ENCODE measurements at places on chromosomes 13 and 19.

DNA sequence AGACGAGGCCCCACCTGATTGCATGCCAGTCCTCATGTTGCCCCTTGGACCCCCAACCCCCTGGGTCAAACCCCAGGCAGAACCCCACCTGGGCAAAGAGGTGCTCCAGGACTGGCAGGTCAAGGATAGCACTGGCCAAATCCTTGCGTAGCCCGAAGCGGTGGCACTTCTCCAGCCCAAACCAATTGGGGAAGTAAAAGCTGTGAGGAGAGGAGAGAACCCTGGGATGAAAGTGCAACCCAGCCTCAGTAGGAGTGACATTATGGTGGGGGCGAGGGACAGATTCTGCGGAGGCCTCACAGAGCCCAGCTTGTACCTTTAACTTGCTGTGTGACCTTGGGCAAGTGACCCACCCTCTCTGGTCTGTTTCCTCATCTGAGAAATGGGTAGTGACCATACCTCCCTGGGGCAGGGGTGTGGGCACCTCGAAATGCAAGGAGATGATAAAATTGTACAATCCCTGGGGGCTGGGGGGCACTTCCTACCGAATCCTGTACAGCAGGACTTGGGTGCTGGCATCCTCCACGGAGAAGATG lies 4.4 kb downstream of the JAK3 start:
- DNase-seq: no peak

DNA sequence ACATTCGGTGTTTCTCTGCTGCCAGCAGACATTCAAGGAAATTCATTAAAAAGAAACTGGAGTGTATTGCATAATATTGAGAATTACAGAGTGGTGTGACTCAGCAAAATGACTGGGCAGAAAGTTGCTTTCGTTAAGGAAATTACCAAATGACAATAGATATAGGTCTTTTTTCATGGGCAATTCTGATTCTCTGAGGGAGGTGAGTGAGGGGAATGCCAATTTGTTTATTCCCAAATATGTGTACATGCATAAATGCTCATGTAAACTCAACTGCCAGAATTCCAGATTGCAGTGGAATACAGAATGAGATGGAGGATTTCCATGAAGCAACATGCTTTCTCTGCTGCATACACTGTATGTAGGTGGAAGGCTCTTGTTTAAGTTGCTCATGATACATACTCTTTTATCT lies 1730.1 kb downstream of the SLITRK5 start:
- DNase-seq: no peak

DNA sequence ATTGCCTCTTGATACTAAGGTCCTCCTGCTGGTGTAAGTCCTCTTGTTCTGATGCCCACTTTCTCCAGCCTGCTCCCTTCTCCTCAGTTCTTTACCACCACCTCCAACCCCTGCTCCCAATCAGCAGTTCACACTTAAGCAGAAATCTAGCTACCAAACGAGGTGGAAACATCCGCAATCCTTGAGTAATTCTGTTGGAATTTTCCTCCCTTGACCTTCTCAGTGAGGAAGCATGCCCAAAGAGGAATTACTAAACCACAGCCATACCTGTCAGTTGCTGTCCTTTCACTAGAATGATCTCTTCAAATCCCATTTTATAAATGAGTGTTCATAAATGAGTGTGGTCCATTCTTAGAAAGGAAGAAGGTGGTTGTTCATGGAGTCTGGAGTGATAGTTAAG lies 289.9 kb downstream of the DACH1 start:
- DNase-seq: no peak

DNA sequence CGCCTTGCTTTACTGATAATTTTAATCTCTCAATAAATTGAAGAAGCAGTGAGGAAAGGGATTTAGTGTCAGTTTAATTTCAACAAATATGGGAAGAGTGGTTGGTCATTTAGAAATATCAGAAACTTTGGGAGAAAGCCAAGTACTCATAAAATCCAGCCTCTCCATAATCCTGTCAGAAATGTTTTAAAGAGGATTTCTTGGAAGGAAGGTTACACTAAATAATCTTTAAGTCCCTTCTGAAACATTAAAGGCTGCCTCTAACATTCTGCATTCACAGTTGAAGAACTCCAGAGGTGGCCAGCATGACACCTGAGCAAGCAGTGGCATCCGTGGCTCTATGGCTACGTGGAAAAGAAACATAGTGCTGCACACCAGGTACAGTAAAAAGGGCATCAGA lies 378.5 kb downstream of the ENOX1 start:
- no peak for DNase-seq

DNA sequence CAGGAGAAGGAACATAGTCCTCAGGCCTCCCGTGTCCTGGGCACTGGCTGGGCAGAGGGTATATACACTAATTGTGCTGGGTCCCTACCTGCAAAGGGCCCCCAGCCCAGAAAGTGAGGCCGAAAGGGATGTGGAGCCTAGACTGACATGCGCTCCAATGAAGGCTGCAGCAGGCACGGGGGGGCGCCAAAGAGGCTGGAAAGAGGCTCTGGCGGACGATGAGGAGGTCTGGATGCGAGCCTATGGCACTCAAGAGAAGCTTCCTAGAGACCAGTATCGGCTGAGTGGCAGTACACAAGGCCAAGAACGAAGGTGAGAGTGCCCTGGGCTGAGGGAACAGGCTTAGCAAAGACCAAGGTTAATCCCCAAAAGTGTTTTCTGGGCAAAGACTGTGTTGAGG lies 16.6 kb downstream of the VRK3 start:
- DNase-seq: no peak

DNA sequence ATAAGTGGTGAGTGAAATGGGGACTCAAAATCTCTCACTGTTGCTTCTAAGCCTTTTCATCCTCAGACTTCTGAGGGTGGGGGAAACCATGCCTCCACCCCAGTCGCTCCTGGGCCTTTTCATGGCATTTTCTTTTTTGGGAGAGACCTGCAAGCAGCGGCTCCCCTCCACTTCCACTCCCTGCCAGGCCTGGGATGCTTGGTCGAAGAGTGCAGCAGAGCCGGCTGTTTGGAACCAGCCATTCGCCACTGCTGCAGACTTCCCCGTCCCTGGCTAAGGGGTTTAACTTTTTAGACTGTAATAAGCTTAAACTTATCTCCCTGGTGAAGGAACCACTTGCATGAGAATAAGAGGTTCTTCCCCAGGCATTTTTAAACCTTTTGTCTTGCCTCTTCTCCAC lies 617.2 kb downstream of the PCDH9 start:
- DNase-seq: no peak

- DNase-seq: peak; percentile 72
Measured at GRCh38 chr13:97506511-97506910, 72.5 kb downstream of the RAP2A start.

- no peak for DNase-seq
Measured at GRCh38 chr13:33677215-33677614, 140.7 kb upstream of the RFC3 start.

- DNase-seq: no peak
Measured at GRCh38 chr19:47157431-47158321, 27.0 kb downstream of the SAE1 start.

- no peak for DNase-seq
Measured at GRCh38 chr19:8575467-8575997, 1.7 kb downstream of the MYO1F start.

GRCh38 chr13:75061909-75062308 lies 420.1 kb downstream of the TBC1D4 start:
- no peak for DNase-seq

GRCh38 chr19:4969772-4970531 lies 1.0 kb downstream of the KDM4B start:
- DNase-seq: no peak

DNA sequence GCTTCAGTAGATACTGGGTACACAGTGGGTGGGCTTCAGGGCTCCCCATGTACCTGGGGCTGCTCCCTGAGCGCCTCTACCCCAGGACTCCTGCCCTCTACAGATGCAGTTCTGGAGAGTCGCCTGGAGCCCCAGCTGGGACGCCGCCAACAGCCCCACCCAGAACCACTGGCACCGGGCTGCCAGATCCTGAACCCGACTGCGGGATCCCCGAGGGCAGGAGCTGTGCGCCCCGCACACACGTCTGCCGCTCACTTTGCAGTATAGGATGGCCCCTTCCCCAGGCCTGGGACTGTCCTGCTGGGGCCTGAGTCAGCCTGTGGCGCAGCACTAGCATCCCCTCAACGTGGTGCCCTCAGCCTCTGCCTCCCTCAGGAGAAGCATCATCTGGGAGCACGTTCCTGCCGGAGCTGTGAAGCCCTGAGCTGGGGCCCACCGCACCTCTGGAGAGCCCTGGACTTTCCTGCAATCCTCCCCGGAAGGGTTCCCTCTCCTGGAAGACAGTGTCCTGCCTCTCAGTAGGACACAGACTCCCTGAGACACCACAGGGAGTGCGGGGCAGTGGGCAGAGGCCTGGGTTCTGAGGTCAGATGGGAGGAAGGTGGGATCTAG lies 3.7 kb downstream of the REXO1 start:
- no peak for DNase-seq

DNA sequence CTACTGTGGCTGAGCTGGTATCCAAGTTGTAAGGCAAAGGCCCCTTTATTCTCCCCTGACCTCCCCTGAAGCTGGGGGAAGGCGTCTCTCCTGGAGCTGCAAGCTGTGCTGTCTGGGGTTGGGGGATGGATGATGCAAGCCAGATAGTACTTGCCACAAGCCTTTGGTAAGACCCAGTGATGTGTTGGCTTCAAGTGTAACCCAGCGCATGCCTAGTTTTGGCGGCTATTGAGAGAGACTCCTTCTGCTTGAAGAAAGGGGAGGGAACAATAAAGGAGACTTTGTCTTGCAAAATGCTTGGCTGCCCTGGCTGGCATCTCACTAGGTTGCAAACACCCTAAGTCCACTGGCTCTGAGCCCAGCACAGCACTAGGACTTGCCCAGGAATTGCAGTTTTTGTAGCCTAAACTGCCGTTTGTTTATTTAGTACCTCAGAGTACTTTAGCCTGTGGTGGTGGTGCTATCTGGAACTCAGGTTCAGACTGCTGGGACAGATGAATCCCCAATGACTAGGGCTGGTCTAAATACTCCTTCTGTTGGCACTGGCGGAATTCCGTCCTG lies 108.2 kb downstream of the TNFSF13B start:
- DNase-seq: no peak

GRCh38 chr13:73189776-73190175 lies 131.0 kb downstream of the KLF5 start:
- DNase-seq: no peak

DNA sequence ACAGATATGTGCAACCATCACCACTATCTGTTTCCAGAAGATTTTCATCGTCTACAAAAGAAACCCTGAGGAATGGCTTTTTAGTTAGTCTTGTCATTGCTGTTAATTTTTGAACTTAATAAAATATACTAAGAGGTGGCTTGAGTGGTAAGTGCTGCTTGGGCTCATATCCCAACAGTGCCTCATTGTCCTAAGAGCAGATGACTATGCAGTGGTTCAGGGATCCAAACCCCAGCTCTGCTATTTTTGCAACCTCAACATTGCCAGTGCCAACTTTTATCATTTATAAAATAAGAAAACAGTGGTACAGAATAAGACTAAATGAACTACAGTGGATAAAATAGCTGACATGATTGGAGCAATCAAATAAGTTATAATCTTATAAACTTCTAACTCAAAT lies 123.2 kb upstream of the SLC7A1 start:
- no peak for DNase-seq

DNA sequence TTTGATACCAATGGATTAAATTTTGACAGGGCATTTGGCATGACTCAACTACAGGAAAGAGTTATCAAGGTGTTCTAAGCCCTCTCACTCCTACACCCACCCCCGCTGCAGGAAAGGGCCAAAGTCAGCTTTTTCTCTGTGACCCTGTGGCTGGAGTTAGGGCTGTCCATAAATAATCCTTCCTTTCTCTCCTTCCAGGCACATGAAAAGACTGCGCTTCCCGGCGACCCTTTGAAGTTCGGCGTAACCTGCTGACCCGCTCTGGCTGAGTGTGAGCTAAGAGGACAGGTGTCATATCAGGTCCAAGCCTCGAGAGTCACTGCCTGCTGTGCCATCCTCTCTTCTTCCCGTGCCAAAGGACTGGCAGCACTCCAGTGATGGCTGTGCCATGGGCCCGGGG lies 25.6 kb downstream of the ZNF114 start:
- DNase-seq: no peak

DNA sequence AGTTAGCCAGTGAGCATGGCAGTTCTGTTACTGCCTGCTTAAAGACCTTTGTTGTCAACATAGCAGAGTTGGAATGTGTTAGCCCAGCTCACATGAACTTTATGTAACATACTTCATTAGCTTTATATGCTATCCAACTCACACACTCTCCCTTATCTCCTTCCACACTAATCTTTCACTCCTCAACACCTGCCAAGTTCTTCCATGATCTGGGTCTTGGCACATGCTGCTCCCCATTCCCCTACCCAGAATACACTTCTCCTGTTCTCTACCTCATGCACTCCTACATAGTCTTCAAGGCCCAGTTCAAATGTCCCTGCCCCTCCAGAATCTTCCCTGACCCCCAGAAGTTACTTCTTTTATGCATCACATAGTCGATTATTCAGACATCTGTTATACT lies 179.3 kb downstream of the KATNAL1 start:
- no peak for DNase-seq

- DNase-seq: peak; percentile 86
Measured at GRCh38 chr13:110819203-110820014, 95.5 kb downstream of the ANKRD10 start.

DNA sequence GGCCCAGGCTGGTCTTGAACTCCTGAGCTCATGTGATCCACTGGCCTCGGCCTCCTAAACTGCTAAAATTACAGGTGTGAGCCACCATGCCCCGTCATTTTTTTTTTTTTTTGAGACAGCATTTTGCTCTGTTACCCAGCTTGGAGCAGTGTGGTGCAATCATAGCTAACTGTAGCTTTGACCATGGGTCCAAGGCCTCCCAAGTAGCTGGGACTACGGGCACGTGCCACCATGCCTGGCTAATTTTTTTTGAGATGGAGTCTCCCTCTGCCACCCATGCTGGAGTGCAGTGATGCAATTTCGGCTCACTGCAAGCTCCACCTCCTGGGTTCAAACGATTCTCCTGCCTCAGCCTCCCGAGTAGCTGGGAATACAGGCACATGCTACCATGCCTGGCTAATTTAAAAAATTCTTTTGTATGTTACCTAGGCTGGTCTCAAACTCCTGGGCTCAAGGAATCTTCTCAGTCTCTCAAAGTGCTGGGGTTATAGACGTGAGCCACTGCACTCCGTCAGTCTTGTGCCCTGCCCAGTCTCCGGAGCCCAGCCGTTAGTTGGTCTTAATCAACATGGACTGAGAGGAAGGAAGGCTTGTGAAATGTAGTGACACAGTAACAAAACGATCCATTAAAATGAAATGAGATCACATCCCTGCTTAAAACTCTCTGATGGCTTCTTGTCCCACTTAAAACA lies 1.4 kb upstream of the LRG1 start:
- no peak for DNase-seq

GRCh38 chr13:25844559-25845434 lies 207.0 kb downstream of the SHISA2 start:
- no peak for DNase-seq

GRCh38 chr19:17931532-17932191 lies 1.2 kb upstream of the CCDC124 start:
- DNase-seq: no peak

All from SHP77 treated with DMSO at 0.1 percent for 48 hours (cell line).